ENCODE measurements at places on chromosomes 7 and 10.

- DNase-seq = no peak
These were observed 330.2 kb downstream of the BICC1 start for GRCh38 chr10:58842860-58843376.

DNA sequence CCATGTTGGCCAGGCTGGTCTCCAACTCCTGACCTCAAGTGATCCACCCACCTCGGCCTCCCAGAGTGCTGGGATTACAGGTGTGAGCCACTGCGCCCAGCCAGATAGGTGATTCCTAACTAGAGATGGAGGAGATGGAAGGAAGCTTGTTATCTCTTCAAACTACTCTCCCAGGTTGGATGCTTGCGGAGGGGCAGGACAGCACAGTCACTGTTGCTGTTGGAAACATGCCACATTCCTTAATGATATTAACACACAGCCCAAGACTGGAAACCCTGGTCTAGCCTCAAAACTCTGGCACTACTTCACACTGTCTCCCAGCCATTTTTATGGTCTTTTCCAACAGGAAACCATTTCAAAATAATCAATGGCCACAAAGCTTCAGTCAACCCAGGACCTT, 468.8 kb upstream of the NRP1 start:
- no peak for DNase-seq

DNA sequence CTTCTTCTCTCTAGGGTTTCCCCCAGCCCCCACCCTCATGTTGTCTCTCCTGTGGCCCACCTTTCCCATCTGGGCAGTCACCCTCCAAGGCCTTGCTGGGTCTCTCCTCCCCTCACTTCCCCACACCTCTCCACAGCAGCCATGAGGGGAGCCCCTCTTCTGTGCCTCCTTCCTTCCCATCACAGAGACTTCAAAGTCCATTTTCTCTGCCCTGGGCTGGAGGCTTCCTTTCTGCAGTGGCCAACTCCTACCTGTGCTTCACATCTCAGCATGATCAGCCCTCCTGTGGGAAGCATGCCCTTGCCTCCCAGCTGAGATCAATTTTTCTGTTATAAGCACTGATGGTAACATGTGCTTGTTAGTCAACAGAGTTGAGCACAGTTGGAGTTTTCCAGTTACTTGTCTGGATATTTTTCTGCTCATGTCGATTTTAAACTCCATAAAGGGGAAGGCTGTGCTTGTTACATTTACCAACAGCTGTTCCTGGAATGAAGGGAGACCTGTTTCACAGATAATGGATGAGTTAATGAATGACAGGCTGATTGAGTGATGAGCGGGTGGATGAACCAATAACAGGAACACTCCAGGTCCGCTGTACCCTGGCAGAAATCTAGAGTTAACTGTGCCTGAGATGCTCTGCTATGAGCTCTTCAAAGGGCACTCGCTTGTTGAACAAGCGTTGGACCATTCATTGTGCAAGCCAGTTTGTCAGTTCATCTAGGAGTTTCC, 71.4 kb upstream of the PRSS58 start:
- DNase-seq = no peak

- no peak for DNase-seq
These were observed 145.7 kb upstream of the FERD3L start for GRCh38 chr7:19290968-19291367.

GRCh38 chr7:99094401-99094800, 49.5 kb downstream of the SMURF1 start:
- no peak for DNase-seq

- no peak for DNase-seq
These were observed 202.9 kb downstream of the RPS24 start for GRCh38 chr10:78236416-78237015.

GRCh38 chr10:43885252-43885651, 236.6 kb upstream of the ZNF32 start:
- no peak for DNase-seq

DNA sequence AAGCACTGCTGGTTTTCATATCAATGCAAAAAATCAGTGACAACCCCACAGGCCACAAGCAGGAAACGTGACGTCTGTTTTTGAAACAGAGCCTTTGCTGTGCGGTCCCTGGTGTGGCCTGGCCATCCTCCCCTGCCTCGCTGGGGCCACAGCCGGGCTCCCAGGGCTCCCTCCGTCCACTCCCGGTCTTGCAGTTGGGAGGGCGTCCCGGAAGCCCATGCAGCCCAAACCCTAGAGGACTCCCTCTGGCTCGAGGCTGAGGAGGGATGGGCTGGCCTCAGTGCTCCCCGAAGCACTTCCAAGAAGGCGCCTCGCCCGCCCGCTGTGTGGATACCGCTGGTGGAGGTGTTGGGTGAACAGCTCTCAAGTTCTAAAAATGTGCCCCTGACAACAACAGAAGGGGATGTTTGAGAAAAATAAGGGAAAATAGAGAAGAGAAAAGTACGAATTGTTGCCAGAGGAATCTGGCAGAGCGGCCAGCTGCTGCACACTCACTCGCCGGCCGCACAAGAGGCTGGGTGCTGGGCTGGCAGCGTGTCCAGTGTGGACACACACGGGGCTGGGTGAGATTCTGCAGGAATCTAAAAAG, 73.5 kb downstream of the ZRANB1 start:
- DNase-seq = no peak

DNA sequence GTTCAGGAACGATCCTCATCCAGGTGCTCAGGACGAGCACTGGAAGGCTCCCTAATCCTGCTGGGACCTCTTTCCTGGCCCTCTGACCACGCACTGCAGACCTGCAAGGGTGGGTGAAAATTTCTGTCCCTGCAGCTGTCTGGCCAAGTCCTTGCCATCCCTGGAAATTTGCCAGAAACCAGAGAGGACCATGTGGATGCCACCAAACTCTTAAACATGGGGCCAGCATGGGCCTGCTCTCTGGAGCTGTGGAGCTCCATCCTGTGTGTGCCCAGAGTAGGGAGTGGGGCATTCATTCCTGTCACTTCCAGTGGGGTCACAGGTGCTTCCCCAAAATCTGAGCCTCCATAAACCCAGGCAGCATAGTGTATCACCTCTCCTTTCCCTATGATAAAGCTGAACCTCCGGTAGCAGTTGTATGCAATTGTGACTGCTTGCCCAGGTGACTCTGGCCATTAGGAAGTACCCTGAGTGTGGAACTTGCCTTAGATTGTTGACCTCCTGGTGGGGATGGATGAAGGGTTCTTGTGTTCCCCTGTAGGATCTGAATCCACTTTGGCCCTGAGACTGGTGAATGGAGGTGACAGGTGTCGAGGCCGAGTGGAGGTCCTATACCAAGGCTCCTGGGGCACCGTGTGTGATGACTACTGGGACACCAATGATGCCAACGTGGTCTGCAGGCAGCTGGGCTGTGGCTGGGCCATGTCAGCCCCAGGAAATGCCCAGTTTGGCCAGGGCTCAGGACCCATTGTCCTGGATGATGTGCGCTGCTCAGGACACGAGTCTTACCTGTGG, 57.1 kb downstream of the DMBT1 start:
- DNase-seq = no peak

DNA sequence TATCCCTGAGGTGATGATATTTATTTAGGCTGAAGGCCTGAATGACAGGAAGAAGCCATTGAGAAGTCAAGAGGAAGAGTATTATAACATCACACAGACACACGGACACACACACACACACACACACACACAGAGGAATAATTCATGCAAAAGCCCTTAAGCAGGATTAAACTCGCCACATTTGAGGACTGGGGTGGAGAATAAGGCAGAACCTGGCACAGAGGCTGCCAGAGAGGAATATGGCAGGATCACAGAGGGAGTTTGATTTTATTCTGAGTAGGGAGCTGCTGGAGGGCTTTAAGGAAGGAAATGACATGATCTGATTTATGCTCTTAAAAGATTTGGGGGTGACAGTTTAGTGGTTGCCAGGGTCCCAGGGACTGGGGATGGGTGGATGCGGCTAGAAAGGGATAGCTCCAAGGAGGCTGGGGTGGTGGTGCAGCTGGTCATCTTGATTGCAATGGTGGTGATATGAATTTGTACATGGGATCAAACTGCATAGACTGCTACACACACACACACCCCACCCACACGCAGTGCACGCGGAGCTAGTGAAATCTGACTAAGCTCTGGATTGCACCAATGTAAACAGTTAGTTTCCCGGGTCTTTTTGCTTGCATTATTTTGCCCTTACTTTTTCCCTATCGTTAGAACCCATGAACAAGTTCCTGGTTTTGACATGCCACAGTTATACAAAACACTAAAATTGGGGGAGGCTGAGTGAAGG, 11.2 kb downstream of the SMURF1 start:
- DNase-seq = no peak

DNA sequence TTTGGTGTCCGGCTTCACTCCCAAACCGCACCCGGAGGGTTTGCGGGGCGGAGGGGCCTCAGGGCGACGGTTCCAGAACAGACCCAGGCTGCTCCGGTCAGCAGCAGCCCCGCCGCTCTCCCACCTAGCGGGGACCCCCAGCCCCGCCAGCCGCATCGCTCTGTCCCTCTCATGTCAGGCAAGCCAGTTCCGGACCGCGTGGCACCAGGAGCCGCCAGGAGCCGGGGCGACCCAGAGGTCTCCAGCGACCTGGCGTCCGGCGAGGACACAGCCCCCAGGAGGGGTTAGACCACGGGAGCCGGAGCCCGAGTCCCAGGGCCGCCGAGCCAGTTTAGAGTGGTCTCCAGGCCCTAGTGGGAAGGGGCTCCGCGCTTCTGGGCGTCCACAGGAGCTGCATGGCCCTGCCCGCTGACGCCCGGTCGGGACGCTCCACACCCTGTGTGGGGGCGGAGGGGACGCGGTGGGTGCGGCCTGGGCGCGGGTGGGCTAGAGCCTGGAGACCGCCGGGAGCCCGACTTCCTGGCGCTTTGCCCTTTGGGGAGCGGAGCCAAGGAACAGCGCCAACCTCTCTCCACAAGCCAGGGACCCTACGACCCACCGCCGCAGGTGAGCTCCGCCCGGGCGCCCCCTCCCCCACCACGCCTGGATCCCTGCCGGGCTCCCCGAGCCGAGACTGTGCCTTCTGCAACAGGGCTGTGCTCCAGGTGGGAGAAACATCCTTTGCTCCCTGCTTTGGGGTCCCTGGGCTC, 43.4 kb downstream of the ZNF117 start:
- peak; percentile 27 for DNase-seq

DNA sequence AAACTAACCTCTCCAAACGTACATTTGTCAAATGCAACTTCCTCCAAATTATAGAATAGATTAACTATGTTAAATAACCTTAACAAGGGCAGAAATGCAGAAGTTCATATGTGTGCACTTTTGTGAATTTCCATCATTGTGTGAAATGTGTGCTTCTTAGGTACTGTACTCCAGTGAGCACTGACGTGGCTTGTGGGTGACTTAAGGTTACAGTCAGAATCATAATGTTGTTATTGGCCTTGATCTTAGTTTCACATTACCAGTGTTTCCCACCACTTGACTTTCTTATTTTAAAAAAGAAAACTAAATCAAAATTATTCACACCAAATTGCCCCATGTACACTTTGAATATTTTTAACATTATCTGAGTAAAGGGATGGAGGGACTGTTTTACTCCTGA, 155.1 kb upstream of the FZD8 start:
- DNase-seq = no peak

DNA sequence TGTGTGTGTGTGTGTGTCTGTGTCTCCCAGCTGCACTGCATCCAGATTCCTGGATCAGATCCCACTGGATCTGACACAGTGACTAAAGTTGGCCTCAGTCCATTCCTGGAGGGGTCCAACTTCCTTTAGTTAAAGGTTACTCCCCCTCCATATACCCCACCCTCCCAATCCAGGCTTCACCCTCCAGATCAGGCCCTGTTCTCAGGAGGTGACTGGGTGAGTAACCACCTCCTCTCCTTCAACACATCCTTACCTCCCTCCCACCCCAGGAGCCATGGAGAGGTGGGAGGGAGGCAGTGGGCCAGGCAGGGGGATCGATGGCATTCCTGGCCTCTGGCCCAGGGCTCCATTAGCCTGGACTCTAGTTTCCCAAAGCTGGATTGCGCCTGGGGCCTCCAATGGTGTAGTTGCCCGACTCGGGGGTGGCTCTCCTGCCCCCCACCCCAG, 11.3 kb downstream of the KCNIP2 start:
- DNase-seq = no peak

DNA sequence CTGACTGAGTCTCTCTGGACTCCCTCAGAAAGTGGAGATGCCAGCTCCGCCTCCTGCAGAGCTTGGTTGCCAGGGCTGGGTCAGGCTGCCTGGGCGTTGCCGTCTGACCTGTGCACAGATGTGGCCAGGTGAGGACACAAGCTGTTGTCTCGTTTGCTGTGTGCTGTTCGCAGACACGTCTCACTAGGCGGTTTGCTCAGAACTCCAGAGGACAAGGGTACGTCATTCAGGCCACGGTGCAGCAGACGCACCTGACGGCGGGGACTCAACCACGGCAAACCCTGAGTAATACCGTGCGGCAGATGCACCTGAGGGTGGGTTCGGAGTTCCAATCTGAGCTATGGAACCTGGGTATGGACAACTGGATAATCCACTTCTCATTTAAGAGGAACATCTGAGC, 11.7 kb downstream of the GPER1 start:
- DNase-seq = no peak

GRCh38 chr7:24133691-24134090, 150.3 kb upstream of the NPY start:
- DNase-seq = no peak

DNA sequence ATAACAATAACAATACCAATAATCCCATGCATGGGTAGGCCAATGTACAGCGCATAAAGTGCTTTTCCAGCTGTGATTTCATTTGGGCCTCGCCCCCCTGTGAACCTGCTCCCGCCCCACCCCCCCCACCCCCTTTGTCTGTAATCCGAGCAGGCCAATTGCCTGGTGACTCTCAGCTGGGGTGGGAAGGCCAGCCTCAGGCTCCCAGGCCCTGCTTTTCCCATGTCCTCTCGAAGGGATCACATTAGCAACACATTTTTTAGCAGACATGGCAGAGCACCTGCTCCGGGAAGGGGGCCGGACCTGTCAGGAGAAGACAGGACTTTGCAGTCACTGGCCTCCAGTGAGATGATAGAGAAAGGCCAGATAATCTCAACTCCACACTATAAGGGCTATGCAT, 439.3 kb downstream of the RPS24 start:
- no peak for DNase-seq

DNA sequence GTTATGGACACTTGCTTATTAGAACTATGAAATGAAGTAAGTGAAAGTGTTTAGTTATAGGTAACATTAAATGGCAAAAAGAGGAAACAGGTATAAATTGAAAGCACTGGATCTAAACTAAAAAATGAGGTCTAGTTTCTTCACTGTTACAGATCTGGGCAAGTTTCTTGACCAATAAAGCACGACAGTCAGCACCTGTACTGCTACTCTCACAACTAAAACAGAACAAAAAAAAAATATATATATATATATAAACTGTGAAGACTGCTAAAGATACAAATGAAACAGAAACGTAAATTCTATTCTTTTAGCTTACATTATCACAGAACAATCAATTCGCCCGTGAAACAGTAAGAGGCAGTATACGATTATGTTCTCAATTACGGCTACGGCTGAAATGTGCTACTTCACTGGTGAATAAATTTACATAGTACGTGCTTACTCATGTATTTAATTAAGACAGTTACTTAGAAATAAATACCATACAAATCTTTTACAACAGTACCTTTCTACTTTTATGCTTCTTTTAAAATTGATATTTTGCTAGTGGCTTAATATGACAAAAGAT, 4.2 kb downstream of the AHR start:
- no peak for DNase-seq

All from NCI-H1105 (cell line).